ENCODE measurements at places on chromosomes 16 and 17.
A peak's percentile ranks its signal among the peaks of the same experiment; 100 is the strongest.

DNA sequence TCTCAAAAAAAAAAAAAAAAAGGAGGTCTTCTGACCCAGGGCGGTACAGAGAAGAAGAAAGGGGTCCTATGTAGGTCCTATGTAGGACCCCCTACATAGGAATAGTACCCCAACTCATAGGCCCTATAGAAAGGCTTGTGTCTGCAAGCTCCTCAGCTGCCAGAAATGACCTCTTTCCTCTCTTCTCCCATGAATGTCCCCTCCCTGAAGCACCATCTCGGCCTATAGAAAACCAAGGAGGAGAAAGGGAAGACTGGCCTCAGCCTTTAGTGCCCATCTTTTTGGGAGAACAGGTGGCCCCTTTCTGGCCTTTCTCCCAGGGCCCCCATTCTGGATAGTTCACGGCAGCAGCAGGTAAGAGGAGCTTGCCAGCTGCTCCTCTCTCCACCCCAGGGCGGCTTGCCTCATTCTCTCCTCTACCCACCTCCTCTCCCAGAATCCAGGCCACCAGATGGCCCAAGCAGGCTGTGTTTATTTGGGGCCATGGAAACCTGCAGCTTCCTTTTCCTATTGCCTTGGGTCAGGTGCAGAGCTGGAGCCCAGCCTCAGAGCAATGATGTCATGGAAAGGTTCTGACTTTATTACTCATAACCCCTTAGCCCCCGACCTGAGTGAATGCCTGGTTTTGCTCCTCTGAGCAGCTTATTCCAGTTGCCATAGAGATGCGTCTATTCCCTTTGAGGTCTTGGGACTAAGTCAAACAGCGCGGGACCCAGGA lies 1.6 kb upstream of the MRPL58 start:
- no peak for DNase-seq

DNA sequence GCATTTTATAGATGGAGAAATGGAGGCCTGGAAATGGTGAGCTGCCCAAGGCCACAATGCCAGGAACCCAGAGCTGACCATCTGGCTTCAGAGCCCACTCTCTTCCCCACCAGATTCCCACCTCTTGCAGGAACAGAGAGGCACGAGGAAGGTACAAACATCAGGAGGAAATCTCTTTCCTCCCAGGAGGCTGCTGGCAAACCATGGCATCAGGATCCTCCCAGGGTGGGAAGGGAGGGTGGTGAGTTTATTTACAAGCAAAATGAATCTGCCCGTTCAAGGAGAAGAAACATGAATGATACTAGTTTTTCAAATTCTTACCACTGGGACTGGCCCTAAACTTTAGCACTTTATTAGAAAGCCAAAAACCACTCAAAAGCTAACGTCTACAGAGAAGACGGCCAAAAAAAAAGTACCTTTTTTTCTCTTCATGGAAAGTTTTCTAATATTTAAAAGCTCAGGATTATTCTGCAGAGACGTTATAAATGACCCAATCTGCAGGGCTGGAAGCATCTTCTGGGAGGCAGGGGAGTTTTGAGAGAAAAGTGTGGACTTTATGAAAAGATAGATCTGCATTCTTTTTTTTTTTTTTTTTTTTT lies 79.1 kb downstream of the NXN start:
- DNase-seq, result no peak

- no peak for DNase-seq
These were observed 55.8 kb downstream of the CDRT4 start for GRCh38 chr17:15411384-15412198.

- DNase-seq, result no peak
These were observed 10.6 kb downstream of the CA10 start for GRCh38 chr17:52147872-52148271.

DNA sequence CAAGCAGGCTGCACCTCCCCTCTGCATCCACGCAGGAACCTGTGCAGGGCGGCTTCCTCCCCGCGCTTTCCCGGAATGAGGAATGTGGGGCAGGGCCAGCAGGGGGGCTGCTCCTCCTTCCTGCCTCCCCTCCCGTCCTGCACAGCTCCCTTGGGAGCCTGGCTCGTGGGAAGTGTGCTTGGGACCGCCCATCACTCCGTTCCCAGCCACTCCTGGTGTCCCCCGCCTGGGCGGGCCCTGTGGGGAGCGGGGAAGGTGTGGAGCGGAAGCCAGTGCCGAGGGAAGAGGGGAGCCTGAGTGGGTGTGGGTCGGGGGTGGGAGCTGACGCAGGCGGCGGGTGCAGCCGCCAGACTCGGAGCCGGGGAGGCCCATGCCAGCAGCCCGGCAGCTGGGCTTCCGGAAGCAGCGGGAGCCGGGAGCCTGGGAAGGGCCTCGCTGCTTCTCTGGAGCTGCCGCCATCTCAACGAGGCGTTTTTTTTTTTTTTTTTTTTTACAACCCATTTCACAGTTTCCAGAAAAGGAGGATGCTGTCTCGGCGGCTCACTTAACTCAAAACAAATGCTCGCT lies 24.1 kb downstream of the BAHCC1 start:
- peak; percentile 34 for DNase-seq

DNA sequence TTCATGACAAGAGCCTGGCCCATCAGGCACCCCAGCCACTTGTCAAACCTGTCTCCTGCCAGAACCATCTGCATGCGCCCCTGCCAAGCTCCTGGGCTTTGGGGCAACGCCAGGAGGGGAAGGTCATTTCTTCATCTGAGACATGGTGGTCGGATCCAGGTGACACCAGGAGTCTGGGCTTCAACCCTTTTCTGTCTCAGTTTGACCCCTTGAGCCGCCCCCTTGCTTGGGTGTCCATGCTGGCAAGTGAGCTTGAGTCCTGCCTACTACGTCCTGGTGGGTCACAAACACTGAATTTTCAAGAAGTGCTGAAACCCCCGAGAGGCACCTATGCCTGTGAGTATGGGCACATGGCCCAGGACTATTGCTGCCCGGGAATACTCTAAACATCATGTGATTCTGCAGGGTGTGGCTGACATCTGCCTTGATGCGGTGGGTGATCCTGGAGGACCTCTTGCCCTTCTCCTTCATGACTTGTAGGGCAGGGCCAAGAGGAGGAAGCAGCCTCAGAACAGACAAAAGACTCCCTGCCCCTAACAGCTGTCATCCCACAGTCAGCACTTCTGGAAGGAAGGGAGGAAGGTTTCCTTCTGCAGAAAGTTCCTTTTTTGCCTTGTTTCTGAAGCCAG lies 43.4 kb downstream of the TNFRSF13B start:
- DNase-seq, result no peak

- DNase-seq, result no peak
These were observed 56.4 kb upstream of the IRX3 start for GRCh38 chr16:54342966-54343365.

DNA sequence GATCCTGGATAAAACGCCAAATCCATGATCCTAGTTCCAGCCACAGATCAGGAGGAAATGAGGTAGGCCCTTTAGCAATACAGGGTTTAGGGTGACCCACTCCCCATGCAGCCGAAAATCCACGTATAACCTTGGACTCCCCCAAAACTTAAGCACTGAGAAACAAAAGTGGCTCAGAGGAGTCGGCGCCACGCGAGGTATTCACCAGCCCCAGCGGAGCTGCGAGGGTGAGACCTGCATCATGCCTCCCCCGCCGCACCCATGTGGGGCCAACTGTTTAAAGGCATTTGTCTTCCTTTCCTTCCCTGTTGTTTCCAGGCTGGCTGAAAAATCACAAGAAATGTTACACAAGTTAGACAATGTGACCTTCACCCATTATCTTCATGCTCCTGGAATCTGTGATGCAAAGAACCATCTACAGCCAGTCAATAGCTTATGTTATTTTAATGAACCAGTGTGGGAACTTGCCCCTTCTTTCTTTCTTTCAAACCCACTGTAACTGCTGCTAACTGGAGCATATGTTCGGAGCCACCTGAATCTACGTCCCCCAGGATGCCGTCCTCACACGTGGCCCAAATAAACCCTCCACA lies 98.2 kb upstream of the METRNL start:
- no peak for DNase-seq

DNA sequence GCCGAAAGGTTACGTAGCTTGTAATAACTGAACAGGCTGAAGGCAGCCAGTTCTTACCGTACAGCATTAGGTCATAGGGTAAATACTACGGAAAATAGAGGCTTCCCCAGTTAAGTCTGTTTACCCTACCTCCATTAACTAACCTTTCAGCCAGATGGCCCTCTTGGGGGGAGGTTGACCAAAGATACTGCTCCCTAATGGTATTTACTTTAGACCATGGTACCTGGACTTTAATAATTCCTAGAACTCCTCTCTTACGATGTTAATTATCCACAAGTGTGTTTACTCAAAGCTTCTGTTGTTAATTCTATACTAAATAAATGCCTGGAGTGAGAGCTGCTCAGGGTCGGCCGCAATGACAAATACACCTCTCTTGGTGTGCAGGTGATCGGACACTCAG lies 9.8 kb upstream of the ADAT1 start:
- DNase-seq, result peak; percentile 84

GRCh38 chr16:82767808-82768207 lies 141.0 kb downstream of the CDH13 start:
- no peak for DNase-seq

- DNase-seq, result peak; percentile 84
These were observed 28.3 kb upstream of the BHLHA9 start for GRCh38 chr17:1241929-1242328.

- no peak for DNase-seq
These were observed 39.7 kb upstream of the IRX3 start for GRCh38 chr16:54326266-54326662.

DNA sequence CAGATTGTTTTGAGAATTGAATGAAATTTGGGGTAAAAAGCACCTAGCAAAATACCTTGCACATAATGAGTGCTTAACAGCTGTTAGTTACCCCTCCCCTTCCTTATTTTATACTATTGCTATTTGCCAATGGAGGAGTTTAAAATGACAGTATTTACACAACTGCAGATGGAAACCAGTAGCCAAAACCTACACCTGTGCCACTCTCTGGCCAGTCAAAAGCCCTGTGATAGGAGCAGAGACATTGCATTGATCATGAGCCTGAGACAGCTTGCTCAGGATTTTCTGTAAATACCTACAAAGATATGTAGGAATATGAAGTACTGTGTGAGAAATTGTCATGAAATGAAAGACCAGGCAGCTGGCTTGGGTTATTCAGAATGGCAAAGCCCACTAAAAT lies 115.3 kb upstream of the HLF start:
- DNase-seq, result no peak

GRCh38 chr17:81566461-81567126 lies 14.4 kb upstream of the FAAP100 start:
- DNase-seq, result no peak

DNA sequence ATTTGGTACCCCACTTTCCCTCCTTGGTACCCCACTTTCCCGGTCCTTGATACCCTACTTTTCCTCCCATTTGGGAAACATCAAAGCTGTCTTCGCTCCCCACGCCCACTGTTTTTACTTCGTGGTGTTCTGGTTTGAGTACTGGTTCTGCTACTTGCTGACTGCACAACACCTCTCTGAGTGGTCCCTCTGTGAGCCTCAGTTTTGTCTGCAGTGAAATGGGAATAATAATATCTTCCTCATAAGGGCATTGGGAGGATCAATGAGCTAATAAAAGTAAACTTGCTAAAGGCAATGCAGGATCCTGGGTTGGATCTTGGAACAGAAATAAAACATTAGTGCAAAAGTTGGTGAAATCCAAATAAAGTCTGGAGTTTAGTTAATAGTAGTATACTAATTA lies 70.0 kb upstream of the CLEC18A start:
- DNase-seq, result no peak

- no peak for DNase-seq
These were observed 41.6 kb downstream of the MEOX1 start for GRCh38 chr17:43620147-43620546.

GRCh38 chr16:62059527-62059926 lies 23.3 kb upstream of the CDH8 start:
- no peak for DNase-seq
